Stimulated activated CD4-positive, alpha-beta T cell treated with anti-CD3 and anti-CD28 coated beads, TNF-alpha, amount 100 ng/mL, for 4 hours (primary cell): ENCODE measurements at places on chromosomes 3 and 15.

DNA sequence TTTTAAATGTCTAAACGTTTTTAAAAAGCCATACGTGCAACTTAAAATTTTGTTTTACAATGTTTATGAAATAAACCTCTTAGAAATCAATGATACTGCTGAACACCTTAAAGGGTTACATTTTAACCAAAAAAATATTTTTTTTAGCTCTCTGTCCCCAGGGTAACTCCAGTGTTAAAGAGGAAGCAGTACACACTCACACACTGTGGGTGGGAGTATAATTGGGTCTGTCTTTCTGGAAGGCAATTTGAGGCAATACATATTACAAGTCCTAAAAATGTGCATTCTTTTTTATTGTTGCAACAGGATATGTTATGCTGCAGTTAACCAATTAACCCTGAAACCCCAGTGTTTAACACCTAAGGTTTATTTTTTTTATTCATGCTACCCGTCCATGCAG, 34.1 kb downstream of the WHAMM start:
- no peak for DNase-seq

DNA sequence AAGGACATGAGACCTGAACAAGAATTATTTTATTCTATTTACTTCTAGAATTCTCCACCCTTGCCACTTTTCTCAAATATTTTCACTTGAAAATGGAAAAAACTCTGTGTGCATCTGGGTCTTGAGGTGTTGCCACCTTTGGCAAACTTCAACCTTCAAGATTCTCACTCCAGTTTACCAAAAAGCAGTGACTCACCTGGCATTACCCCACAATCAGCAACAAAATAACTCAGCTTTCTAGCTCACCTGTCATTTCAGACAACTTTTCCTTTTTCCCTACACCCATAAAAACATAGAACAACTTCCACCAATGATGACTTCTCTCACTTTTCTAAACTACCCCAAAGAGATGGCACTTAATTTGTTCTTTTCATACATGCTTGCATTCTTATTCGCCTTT, 115.8 kb downstream of the DUT start:
- no peak for DNase-seq

DNA sequence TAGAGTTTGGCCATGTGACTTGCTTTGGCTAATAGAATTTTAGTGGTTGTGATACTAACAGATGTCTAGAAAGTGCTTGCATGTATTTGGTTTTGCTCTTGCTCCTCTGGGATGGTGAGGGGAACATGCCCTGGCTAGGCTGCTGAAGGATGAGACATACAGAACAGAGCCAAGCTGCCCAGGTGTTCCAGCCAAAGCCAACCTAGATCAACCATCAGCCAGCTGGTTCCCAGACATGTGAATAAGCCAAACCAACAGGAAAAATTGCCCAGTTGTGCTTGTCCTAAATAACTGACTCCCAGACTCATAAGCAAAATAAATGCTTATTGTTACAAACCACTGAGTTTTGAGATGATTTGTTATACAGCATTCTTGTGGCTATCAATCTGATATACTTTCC, 292.6 kb downstream of the SUCLG2 start:
- no peak for DNase-seq

- no peak for DNase-seq
Measured at GRCh38 chr3:128296469-128297251, 143.4 kb downstream of the EEFSEC start.

DNA sequence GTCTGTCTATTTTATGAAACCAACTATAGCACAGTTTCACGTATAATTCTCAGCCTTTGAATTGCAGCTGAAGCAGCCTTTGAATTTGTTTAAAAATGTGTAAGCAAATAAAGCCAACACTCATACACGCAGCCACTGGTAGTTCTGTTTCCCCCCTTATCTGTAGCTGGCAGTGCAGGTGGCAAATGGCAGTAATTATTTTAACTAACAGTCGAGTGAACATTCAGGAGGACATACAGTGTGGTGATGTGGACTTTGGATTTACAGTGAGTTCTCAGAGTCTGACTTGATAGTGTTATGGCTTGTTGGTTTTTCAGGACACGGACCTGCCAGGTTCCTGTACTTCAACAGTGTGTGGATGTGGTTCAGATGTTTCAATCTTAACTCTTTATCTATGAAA, 64.0 kb upstream of the SKOR1 start:
- no peak for DNase-seq

- no peak for DNase-seq
Measured at GRCh38 chr3:21357241-21357640, 393.8 kb downstream of the ZNF385D start.

- DNase-seq: no peak
Measured at GRCh38 chr3:154799800-154800199, 280.3 kb upstream of the MME start.

GRCh38 chr3:146974001-146974400, 368.9 kb upstream of the PLSCR5 start:
- DNase-seq: no peak

- DNase-seq: no peak
Measured at GRCh38 chr3:103218793-103219192, 784.0 kb downstream of the ZPLD1 start.

DNA sequence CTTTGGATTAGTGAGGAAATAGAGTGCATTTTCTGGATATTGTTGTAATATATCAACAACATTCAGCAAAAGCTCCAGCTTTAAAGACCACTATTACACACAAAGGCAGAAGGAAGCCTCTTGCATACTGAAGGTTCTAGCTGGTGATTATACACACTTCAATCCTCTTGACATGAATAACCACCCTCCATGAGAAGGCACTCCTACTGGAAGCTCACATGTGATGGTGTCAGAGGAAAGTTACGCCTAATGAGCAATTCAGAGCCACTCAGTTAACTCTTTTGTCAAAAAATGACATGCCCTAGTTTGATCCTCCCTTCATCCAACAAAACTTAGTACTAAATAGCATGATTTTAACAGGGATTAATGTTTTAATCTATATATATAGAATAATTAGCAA, 124.6 kb upstream of the LYSMD4 start:
- DNase-seq: no peak

GRCh38 chr3:182116386-182116785, 404.7 kb downstream of the SOX2 start:
- no peak for DNase-seq

DNA sequence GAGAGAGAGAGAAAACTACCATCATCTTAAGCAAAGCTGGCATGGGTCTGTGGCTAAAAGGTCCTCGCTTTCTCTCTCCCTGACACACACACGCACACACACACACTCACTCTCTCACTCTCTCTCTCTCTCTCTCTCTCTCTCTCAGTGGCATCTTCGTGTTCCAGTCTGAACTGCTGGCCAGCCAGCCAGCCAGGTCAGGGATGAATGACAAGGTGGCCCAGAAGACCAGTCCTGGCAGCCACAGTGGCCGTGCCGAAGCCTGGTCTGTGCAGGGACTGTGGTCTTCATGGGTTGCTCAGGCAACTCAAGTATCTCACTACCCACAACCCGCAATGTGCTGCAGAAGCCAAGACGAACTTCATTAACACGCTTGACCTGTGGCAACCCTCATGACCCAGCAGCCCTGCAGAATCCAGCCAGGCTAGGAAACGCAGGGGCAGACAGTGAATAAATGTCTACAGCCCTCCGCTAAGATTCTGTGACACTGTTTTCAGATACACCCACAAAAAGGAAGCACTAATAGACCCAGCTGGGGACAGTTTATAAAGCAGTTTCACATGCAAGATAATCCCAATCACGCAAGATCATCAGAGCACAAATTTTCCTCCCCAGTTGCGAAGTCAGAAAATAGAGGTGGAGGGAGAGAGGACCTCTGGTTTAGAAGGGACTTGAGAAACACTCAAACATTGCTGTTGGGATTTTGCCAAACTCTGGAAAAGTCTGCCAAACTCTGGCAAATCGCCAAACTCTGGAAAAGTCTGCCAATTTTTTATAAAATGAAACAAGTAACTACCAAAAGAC, 66.4 kb downstream of the XXYLT1 start:
- DNase-seq: no peak

DNA sequence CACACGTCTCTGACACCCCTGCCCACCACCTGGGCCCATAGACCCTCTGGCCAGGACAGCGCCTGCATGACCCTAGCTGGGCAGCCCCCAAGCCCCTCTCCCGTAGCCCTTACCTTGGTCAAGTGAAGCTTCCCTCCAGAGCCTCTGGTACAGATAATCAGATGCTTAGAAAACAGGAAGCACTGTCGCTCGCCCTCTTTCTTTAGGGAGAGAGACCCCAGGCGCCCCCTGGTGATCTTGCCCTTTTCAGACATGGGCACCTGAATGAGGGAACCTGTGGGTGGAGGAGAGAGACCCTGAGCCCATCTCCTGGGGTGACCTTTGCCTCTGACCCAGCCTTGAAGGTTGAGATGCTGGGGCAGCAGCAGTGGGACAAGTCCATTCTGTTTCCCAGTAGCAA, 65.4 kb downstream of the RASGRF1 start:
- DNase-seq: no peak

DNA sequence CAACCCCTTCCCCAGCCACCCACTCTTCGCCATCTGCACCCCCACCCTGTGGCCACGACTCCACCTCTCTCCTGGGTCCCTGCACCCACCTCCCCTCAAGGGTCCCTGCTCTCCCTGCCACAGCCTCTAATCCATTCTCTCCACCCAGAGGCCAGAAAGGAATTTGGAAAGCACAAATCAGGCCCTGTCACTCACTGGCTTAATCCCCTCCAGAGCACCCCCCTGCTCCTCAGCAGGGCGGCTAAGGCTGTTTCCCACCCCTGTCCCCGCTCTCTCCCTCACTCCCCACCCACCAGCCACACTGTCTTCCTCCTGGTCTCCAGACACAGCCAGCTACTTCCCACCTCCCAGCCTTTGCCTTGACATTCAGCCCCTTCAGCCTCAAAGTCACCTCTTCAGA, 150.0 kb upstream of the LINGO1 start:
- DNase-seq: no peak

GRCh38 chr15:95302206-95302605, 1028.3 kb upstream of the NR2F2 start:
- no peak for DNase-seq

DNA sequence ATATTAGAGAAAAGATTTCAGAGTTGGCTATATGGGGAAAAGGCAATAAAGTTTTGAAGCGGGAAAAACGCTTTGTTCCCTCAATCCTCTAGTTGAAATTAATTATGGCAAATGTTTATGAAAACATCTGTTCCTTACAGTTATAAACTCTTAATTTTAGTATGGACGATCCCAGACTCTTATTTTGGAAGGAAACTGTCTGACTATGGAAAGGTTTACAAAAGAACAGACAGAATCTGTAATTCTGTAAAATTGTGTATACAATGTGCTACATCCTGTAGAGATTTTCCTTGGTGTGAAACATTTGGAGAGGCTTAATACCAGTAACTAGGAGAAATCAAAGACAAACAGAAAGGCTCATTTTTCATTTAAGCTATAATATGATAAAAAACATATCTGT, 311.8 kb downstream of the TBC1D5 start:
- no peak for DNase-seq

- no peak for DNase-seq
Measured at GRCh38 chr15:39132954-39133600, 447.8 kb upstream of the THBS1 start.

DNA sequence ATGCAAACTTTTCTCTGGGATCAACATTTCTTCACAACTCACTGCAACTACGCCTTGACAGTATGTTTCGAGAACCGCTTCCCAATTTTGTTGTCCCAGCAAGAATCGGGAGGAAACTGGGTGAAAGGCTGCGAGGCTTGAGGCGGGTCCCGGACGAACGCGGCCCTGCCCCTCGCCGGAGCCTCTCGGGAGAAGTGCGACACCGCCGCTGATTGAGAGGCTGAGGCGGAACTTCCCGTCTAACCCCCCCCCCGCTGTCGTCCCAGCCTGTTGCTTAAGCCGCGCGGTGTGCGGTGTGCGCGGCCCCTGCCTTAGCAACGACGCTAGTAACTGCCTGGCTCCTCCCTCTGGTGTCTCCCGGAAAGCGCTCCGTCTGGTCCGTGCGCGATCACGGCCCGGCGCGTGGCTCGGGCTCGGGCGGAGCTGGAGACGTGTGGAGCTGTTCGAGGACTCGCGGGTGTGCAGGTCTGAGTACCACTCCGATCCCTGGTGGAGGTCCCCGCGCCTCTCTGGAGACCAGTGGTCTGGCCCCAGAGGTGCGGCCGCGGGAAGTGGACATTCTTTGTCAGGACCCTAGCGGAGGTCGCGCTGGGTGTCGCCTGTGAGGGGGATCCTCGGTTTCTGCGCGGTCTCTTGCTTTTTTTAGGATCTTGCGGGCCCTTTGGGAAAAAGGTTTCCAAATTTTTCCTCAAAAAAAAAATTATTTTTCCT, at the start of the genes DTWD1 and FAM227B:
TSS of gene DTWD1 (plus strand) at position 391 of the 711 bp plus-strand sequence. CDS start 4,120 bp downstream, outside the sequence.
TSS of gene FAM227B (minus strand) at position 161 of the 711 bp plus-strand sequence. CDS start 5,647 bp downstream, outside the sequence.
- peak; percentile 93 for DNase-seq

- DNase-seq: no peak
Measured at GRCh38 chr15:88430051-88430450, 37.1 kb downstream of the MRPL46 start.

GRCh38 chr15:27234593-27234992, 263.6 kb downstream of the GABRG3 start:
- no peak for DNase-seq

- DNase-seq: no peak
Measured at GRCh38 chr3:98519351-98519750, 3.4 kb downstream of the CLDND1 start.

- no peak for DNase-seq
Measured at GRCh38 chr3:14627815-14628214, 23.7 kb upstream of the CCDC174 start.

- DNase-seq: no peak
Measured at GRCh38 chr15:57462381-57462780, 86.1 kb downstream of the CGNL1 start.

GRCh38 chr3:118505784-118506183, 528.9 kb downstream of the IGSF11 start:
- no peak for DNase-seq

DNA sequence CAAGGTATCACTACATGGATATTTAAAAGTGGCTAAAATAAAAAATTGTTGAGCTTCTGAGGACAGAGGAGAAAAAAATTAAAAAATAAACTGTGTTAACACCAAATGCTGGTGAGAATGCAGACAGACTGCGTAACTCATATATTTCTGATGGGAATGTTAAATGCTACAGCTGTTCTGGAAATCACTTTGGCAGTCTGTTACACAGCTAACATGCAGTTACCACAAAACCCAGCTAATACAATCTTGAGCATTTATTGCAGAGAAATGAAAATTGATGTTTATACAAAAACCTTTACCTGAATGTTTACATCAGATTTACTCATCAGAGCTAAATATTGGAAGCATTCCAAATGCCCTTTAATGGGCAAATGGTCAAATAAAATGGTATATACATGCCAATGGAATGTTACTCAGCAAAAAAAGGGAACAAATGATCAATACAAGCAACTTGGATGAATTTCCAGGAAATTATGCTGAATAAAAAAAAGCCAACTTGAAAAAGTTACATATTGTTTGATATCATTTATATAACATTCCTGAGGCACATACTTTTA, 24.6 kb downstream of the MNS1 start:
- no peak for DNase-seq

DNA sequence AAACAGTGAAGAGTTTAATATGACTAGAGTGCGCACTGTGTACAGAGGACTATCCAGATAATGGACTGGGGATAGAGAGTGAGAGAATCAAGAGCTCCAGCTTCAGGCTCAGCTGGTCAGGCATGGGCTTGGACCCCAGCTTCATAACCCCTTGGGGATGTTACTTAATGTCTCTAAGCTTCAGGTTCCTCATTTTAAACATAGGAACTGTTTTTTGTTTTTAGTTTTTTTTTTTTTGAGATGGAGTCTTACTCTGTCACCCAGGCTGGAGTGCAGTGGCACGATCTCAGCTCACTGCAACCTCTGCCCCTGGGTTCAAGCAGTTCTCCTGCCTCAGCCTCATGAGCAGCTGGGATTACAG, 9.9 kb upstream of the BRPF1 start:
- no peak for DNase-seq

GRCh38 chr3:42440924-42441323, 30.5 kb upstream of the LYZL4 start:
- DNase-seq: no peak

- DNase-seq: no peak
Measured at GRCh38 chr15:40100123-40100946, 8.3 kb downstream of the BMF start.
